Trophoblast cell (in vitro differentiated cells and primary cell): ENCODE measurements at places on chromosomes 6 and 20.

DNA sequence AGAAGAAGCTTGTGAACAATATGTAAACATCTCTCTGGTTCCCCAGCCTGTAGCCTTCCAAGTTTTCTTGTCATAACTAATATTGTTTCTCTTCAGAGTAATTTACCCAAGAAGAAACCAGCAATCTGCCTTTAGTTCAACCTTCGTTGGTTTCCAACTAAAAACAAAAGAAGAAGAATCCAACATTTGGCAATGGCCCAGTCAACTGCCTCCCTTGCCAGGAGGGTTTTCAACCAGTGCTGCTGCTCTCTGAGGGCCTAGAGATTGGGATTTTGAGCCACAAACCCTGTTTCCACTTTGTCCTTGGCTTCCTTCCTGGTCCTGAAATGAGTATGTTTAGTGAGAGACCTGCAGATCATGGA, 395.8 kb upstream of the CNR1 start:
- no peak for DNase-seq

- no peak for DNase-seq
Measured at GRCh38 chr6:157240059-157240959, 83.0 kb downstream of the TMEM242 start.

DNA sequence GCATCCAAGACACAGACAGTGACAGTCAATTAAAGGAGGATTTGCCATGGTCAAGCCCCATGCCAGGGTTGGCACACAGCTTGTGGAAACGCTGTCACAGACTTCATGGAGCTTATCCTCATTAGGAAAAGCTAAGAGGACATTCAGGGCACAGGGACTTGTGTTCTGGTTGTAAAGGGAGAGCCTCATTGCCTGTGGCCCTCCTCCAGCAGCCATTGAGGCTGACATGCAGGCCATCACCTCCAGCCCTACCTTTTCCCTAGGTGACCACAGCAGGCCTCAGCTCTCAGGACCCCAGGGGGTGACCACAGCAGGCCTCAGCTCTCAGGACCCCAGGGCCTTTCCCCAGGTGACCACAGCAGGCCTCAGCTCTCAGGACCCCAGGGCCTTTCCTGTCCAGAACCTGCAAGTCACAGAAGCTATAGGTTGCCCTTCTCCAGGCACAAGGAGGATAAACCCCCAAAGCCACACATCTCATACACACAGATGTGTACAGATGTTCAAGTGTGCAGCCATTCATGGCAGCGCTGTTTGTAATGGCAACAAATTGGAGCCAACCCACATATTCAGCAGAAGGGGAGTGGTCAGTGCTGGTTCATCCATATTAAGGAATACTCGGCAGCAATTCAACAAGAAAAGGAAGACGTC, 26.1 kb downstream of the DUSP22 start:
- no peak for DNase-seq

DNA sequence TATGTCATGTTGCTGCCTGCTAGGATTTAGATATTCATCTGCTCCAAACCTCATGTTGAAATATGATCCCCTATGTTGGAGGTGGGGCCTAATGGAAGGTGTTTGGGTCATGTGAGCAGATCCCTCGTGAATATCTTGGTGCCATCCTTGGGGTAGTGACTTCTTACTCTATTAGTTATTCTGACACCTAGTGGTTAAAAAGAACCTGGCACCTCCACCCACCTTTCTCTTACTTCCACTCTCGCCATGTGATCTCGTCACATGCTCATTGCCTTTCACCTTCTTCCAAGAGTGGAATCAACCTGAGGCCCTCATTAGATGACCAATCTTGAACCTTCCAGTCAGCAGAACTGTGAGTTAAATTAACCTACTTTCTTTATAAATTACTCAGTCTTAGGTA, 549.4 kb upstream of the SYNCRIP start:
- peak; percentile 47 for DNase-seq

GRCh38 chr6:142561511-142562265, 259.9 kb downstream of the ADGRG6 start:
- DNase-seq = no peak

GRCh38 chr20:8946036-8946940, 122.6 kb upstream of the PLCB4 start:
- DNase-seq = no peak

DNA sequence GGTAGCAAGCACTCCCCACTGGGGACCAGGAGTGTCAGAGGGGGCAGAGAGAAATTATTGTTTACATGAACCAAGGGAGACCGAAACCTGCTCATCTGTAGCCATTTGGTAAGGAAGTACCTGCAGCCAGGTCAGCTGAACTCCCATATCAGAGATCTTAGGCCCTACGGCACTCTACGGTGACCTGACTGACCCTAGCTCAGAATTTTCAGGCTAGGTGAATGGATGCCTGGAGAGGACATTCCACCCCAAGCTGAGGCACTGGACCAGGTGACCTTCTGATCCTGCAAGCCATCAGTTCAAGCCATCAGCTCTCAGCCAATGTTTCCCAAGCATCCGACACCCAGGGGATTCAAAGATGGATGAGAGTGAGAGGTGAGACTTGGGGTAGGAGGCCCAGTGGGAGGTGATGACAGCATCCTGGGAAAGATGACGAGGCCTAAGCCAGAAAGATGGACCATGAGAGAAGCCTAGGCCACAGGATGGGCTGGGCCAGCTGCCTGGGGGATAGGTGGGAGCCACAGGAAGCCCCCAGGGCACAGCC, 2.8 kb downstream of the ANGPT4 start:
- peak; percentile 78 for DNase-seq

DNA sequence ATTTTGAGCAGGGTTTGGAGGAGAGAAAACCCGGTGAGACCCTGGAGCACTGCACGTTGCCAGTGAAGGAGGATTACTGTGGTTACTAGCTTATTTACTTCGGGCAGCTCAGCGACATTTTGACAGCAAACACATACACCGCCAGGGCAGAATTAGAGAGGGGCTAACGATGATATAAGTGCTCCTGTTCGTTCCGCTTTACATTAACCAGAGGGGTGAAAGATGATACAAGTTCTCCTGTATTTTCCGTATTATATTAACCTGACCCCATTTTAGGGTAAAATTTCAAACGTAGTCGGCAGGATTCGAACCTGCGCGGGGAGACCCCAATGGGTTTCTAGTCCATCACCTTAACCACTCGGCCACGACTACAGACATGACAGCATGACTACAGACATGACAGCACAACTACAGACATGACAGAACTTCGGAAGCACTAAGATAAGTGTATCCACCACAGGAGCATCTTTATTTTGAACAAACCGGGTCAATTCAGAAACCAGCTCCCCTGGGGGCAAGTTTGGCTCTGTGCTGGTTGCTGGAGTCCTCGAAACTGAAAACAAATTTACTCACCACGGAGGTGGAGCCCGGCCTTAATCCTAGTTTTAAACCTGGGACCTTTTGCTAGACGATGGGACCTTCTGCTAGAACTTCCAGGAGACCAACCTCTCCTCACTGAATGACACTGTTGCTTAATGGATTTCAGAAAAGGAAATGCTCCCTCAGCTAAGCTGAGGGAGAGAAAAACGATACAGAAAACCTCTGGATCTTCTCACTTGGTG, 80.4 kb upstream of the ZNF184 start:
- no peak for DNase-seq

GRCh38 chr6:168156742-168157265, 77.8 kb upstream of the FRMD1 start:
- DNase-seq = peak; percentile 80
